Stimulated activated CD8-positive, alpha-beta memory T cell treated with anti-CD3 and anti-CD28 coated beads, Interleukin-15, amount 100 ng/mL, for 1 hour (primary cell): ENCODE measurements at places on chromosomes 6 and 20.

- peak; percentile 56 for DNase-seq
These were observed at the start of gene NCOA7 for GRCh38 chr6:125790358-125791150. NCOA7 (plus strand) TSS chr6:125790960; CDS start chr6:125815355, 24,395 bp downstream.

DNA sequence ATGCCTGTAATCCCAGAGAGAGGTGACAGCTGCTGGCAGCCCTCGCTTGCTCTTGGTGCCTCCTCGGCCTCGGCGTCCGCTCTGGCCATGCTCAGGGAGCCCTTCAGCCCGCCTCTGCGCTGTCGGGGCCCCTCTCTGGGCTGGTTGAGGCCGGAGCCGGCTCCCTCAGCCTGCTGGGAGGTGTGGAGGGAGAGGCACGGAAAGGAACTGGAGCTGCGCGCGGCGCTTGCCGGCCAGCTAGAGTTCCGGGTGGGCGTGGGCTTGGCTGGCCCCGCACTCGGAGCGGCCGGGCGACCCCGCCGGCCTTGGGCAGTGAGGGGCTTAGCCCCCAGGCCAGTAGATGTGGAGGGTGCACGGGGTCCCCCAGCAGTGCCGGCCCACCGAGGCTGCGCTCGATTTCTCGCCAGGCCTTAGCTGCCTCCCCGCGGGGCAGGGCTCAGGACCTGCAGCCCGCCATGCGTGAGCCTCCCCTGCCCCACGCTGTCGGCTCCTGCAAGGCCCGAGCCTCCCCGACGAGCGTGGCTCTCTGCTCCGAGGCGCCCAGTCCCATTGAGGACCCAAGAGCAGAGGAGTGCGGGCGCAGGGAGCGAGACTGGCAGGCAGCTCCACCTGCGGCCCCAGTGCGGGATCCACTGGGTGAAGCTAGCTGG lies 34.6 kb downstream of the C6orf52 start:
- no peak for DNase-seq

- no peak for DNase-seq
These were observed 493.8 kb downstream of the UTRN start for GRCh38 chr6:144778773-144779492.

DNA sequence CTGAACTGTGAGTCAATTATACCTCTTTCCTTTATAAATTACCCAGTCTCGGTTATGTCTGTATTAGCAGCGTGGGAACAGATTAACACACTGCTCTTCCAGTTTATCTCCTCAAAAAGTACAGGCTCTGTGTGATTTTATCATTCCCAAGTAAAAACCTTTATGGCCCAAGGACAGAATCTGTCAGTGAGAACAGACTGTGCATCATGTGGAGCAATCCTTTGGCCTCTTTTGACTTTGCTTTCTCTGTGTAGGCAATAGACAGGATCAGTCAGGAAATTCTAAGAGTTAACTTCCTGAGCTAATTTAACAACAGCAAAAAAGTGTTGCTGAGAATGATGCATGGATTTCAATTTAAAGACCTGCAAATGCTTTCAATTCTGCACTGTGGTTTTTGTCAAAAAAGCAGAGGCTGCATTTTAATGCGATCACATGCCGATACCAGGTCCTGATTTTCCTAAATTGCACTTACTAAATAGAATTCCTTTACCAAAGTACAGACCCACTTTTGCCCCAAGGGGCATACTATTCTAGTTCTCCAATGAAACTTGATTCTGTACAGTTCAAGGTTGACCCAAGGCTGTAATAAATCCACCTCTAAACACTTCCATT lies 246.7 kb upstream of the MARCKS start:
- DNase-seq: no peak

- no peak for DNase-seq
These were observed 20.1 kb downstream of the NT5E start for GRCh38 chr6:85470023-85470410.

DNA sequence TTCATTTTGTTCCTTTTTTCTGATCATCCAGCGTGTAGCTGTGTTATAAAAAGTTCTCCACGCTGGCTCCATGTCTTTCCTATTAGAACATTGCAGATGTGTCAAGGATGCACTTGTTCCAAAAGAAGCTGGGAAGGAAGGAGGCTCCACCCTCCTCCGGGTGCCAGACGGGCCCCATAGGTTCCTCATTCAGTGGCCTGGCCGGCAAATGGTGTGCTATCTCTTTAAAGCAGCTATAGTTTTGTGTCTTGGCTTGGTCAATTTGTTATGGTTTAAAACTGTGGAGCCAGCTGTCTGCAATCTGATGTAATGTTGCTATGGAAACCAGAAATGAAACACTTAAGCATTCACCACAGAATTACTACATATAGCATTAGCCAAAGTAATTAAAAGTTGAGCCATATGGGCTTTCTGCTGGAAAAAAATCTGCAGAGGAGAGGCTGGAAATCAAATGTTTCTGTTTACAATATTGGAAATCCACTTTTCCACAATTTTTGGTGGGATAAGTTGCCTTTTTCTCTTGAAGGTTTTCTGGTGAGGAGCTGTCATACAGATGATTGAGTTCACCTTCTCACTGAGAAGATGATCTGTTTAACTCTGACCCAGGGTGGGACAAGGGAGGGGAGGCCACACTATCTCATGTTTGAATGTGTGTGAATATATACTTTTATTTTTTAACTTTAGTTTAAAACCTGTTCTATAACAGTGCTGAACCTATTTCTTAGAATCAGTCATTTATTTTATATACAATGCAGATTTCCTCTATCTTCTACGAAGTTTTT lies 167.4 kb downstream of the SASH1 start:
- DNase-seq: no peak

- no peak for DNase-seq
These were observed 196.9 kb downstream of the LRFN2 start for GRCh38 chr6:40390144-40390800.

- no peak for DNase-seq
These were observed 697 bp upstream of the CEP43 start for GRCh38 chr6:166998256-166999144.

DNA sequence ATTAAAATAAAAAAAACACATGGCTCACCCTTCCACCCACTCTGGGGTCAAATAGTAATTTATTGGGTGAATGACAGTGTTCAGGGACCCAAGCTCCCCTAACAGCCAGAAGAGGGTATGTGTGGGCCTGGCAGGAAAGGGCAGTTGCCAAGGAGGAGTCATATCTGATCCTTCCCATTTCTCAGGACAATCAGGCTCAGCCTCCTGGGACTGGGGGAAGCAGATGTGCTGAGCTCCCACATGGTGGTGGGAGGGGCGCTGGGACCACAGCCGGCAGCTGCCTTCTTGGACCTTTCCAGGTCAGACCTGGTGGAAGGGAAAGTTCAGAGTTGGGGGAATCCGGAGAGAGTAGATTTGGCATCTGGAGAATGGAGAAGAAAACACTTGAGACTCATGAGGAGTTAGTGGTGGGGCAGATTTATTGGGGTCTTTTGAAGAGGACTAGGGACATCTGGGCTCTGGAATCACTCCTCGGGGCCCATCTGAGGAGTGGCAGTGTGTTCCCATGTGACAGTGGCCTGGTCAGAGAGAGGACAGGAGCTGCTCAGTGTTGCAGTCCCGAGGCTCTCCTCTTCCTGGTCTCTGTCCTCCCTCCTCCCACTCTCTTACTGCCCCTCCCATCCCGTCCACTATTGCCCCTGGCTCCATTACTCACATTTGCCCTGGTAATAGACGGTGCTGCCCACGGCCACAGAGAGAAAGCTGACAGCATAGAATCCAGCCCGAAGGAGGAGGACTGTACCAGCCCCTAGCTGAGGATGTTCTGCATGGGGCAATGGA lies 3.0 kb downstream of the LST1 start:
- DNase-seq: no peak

GRCh38 chr20:59247731-59248684 lies 52.4 kb upstream of the EDN3 start:
- DNase-seq: no peak

GRCh38 chr6:34062815-34063214 lies 83.1 kb downstream of the GRM4 start:
- DNase-seq: no peak

- DNase-seq: no peak
These were observed 30.9 kb upstream of the NEDD9 start for GRCh38 chr6:11263291-11263775.

DNA sequence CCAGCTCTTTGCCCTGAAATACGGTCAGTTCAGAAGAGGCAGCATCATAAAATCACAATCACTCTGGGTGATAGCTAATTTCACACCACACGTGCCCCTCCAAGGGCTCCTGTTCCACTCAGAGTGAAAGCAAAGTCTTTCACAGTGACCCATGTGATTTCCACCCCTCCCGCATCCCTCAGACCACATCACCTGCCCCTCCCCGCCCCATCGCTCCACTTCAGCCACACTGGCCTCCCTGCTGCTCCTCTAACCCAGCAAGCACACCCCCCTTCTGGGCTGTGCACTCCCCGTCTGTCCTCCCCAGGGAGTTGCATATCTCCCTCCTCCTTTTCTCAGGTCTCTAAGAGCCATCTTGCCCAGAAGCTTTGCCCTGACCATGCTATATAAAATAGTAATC lies 74.5 kb downstream of the PSMG4 start:
- no peak for DNase-seq

DNA sequence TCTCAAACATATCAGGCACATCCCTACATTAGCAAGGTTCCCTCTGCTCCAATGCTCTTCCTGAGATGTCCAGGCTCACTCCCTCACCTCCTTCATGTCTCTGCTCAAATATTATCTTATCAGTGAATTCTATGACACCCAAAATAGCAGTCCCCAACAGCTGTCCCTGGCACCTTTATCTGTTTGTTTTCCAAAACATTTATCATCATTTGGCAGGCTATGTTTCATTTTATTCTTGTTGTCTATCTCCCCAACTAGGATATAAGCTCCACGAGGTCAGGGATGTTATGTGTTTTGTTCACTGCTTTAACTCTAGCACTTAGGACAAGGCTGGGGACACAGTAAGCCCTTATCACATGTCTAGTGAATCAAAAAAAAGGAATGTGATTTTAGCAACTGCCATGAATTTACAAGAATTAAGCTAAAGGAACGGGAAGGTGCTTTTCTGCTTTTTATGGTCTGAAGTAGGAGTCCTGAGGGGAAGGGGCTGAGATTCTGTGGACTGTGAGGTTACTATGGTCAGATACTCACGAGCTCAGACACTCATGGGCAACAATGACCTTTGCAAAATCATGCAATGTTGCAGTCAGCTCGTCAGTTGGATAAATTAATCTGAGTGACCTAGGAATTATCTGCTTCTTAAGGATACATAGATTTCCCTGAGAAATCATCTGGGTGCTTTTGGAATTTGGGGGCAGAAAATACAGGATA lies 1.9 kb upstream of the IL22RA2 start:
- no peak for DNase-seq

- DNase-seq: no peak
These were observed 4.4 kb downstream of the SPDEF start for GRCh38 chr6:34551720-34552119.
